ENCODE measurements at places on chromosomes 2 and 18.

DNA sequence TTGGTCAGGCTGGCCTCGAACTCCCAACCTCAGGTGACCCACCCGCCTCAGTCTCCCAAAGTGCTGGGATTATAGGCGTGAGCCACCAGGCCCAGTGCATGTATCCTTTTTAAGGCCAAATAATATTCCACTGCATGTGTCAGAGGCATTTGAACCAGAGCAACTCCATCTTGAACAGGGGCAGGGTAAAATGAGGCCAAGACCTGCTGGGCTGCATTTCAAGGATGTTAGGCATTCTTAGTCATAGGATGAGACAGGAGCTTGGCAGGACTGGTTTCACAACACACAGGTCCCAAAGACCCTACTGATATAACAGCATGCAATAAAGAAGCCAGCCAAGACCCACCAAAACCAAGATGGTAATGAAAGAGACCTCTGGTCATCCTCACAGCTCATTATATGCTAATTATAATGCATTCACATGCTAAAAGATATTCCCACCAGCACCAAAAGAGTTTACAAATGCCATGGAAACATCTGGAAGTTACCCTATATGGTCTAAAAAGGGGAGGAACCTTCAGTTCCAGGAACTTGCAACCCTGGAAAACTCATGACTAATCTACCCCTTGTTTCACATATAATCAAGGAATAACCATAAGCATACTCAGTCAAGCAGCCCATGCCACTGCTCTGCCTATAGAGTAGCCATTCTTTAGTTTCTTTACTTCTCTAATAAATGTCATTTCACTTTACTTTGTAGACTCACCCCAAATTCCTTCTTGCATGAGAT, 204.6 kb downstream of the RAB3GAP1 start:
- DNase-seq: peak; percentile 10

- no peak for DNase-seq
Measured at GRCh38 chr18:33751613-33752221, 173.7 kb downstream of the ASXL3 start.

DNA sequence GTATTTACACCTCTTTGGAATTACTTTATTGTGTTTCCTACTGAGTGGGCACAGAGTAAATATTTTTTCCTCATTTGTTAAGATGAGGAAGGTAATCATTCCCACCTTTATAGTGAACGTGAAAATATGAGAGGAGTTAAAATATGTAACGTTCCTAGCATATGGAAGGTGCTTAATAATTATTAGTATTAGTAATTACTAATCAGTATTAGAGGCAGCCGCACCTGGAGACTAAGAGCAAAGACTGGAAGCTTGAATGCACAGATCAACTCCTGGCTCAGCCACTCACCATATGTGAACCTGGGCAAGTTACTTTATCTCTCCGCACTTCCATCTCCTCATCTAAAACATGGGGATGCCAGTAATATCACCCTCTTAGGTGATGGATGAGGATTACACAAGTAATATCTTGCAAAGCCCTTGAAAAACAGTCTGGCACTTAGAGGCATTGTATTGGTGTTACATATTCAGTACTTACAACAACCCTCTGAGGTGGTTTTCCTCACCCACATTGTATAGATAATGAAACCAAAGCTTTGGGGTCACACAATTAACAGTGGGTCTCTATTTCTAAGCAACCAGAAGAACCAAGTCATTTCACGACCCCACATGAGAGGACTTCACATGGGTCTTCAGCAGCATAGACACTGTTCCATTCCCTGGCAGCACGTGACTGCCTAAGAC, 100.3 kb upstream of the KCTD1 start:
- no peak for DNase-seq

GRCh38 chr18:59200787-59201186, 19.2 kb upstream of the GRP start:
- DNase-seq: no peak

DNA sequence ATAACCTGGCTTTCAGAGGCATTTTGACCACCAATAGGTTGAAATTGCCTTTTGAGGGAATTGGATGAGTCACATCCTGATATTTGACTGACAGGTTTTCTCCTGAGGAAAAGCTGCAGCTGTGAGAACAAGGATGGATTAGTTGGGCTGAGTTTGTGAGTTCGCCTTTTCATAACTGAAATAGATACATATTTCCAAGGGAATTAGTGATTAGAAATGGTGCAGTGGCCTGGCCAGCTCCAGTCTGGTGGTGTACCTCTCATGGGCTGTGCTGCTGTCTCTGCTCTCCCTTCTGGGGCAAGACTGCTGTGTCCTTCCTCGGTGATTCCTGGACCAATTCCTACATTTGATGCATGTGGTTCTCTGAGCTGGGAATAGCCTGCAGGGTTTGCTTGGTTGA, 341.3 kb downstream of the TSN start:
- DNase-seq: no peak

DNA sequence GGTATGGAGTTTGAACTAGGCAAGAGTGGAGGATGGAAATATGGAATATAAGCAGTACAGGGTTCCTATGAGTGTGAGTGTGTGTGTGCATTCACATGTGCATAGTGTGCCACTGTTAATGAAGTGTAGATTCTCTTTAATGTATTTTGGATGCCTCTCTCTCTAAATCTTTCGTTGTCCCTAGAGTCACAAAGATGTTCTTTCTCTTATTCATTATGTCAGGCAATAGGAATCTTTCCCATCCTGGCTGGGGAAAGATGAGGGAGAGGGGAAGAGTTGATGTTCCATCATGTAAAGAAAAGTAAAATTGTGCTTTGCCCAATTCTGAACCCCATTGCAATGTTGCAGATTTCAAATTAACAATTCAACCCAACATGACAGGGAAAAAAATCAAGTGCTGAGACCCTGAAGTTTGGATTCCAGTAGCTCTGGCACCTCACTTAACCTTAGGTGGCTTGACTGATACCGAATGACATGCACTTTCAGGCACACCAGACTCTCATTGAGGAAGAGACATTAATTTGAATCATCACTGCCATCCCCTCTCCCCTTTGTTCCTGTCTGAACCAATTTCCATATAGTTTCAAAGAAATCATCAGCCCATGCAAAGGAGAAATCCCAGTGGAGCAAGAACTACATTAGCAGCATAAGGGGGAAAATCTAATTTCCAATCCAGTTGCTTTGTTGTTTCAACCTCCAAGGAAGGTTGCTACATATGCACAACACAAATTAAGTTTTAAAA, 28.0 kb downstream of the KLF7 start:
- no peak for DNase-seq

DNA sequence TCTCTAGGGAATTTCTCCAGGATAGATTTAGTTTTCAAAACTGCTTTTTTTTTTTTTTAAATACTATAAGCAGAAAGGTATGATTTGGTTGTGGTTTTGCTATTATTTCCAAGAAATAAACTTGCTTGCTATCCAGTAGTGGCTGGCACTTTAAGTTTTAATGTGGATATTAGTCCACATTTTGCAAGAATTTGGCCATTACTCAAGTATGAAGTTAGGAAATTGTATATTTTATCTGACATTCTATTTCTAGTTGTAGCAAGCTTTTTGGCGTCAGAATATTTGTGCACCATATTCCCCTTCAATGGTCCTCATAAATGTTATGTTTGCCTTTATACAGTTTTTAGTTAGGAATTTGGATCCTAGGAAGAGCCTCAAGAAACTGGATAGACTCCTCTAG, 226.3 kb downstream of the ZNF521 start:
- peak; percentile 75 for DNase-seq

DNA sequence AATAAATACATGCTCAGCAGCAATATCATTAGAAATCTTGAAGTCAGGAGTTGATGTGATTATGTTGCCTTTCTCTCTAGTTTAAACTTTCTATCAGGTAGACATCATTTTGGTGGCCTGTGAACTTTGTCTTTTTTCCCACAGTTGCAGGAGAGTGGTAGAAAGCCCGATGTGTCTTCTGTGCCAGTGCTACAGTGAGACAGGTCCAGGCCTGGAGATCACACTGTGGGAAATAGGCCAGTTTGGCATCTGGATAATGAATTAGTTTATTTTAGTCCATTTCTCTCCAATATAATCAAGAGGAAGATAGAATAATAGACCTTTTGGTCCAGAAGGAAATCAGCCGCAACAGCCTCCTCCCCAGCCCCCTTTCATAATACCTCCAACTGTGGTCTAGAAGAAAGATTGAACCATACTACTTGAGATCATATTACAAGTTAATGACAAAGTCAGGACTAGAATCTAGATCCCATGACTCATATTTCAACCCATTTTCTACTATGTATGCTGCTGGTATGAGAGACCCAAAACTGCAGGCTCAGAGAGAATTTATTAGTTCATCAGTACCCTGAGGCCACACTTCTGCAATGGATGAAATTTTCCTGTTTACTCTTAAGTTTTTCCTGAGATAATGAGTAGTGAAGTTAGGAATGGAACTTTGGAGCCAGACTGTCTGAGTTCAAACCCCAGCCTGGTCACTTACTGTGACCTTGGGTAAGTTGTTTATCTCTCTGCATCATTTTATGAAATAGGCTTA, 20.6 kb downstream of the KCMF1 start:
- peak; percentile 98 for DNase-seq

DNA sequence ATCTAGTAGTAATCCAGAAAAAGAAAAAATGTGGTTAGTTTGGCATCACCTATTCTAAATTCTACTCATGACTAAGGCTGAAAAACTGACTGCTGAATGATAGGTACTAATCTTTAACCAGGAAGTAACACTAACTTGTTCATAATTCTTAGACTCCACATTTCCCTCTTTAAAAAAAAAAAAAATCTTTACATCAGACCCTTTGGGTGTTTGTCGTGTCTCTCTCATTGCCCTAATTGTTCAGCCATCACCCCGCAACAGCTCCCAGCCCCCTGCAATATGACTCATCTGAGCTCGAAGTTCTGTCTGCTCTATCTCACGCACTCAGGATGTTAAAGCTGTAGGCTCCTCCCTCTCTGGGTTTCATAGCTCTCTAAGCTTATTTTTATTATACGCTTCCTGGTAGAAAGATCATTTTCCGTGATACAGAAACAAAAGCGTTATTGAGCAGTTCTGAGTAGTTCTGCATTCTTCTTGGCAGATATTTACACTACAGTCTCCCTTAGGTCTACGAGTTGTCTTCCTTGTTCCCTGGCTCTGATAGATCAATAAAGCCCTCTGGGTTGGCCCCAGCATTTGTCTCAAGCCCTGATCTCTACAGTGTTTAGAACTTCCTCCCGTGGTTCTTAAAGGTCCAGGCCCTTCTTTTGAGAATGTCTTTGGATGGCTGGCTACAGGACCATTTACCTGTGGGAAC, 95.6 kb downstream of the TNFRSF11A start:
- DNase-seq: no peak

- DNase-seq: no peak
Measured at GRCh38 chr2:196887431-196887830, 39.1 kb downstream of the PGAP1 start.

DNA sequence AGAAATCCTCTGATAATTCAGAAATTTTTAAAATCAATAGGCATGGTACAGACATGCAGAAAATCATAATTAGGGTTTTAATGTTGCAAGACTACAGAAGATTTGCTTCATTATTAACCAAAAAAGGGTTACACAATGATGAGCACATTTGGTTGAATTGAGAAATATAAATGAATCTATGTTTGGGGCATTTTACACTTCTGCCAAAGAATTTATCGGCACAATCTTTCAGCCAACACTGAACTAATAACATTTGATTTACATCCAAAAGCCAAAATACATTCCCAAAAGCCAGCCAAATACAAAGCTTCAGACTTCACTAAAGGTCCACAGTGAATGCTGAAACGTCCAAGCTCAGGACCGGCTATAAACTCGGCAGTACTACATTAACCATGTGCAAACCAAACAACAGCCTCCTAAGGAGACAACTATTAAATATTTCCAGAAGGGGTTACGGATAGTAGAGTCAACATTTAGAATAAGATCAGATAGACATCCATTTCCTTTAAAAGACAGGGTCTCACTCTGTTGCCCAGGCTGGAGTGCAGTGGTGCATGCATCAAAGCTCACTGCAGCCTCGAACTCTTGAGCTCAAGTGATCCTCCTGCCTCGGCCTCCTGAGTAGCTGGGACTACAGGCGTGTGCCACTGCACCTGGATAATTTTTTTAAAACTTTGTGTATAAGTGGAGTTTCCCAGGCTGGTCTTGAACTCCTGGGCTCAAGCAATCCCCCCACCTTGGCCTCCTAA, 29.4 kb downstream of the SPRED2 start:
- DNase-seq: peak; percentile 88

DNA sequence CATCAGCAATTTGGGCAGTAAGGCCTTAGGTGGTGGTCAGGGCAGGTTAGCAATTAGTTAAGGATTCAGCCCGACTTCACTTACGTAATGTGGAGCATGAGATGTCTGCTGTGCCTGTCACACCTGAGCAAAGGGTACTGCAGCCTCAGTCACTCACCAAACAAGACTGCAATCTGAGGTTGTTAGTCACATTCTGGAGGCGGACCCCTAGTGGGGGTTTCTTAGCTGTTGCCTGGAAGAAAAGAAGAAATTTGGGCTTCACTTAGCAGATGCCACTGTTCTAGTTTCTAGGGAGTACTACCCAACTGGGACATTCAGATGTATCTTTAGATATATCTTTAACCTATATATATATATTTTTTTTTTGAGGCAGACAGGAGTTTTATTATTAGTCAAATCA, 529.9 kb downstream of the SLC4A3 start:
- no peak for DNase-seq

GRCh38 chr2:105449076-105449475, 50.2 kb upstream of the FHL2 start:
- no peak for DNase-seq

GRCh38 chr2:198203336-198204069, 399.1 kb downstream of the PLCL1 start:
- no peak for DNase-seq

DNA sequence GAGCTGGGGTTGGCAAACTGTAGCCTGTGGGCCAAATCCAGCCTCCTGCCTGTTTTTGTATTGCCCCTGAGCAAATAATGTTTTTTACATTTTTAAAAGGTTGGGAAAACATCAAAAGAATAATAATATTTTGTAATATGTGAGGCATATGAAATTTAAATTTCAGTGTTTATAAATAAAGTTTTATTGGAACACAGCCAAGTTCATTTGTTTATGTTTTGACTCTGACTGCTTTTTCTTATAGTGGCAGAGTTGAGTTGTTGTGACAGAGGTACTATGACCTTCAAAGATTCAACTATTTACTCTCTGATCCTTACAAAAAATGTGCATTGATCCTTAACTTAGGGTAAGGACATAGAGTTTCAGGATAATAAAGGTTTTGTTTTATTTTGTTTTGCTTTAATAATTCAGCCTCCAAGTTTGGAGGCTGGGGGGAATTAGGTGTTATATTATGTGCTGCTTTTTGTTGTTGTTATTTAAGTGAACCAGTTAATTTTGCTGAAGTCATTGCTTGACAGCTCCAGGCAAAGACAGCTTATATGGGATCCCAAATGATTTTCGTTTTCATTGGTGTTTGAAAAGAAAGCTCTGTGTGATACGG, 24.5 kb downstream of the SETBP1 start:
- no peak for DNase-seq

GRCh38 chr18:25235401-25236042, 116.4 kb downstream of the ZNF521 start:
- DNase-seq: no peak
